ENCODE measurements at places on chromosomes 1 and 21.

GRCh38 chr21:41349126-41349525, 12.7 kb upstream of the MX2 start:
- DNase-seq, result no peak

- no peak for DNase-seq
Measured at GRCh38 chr21:46269466-46269865, 15.9 kb downstream of the MCM3AP start.

DNA sequence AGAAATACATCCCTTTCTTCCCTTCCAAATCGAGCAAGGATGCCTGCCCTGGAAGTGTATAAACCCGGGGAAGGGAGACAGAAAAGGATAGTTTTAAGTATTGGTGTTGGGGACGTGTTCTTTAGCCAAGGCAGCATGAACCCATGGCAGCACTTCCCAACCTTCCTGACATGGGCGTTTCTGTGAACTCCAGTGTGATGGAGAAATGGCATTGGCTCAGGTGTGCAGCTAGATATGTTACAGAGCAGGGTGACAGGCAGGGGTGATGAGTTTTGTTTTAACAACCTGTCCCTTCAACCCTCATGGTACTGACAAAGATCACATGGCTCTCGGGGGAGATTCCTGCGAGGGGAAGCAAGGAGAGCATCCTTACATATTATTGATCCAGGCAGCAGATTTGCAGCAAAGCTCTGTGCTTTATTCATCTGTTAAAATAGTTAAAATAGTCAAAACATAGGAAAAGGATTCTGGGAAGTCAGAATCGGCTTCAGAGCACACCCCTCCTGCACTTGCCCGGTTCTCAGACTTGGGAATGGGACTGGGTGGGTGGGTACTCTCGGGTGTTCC, 4.0 kb downstream of the MX1 start:
- DNase-seq, result no peak

DNA sequence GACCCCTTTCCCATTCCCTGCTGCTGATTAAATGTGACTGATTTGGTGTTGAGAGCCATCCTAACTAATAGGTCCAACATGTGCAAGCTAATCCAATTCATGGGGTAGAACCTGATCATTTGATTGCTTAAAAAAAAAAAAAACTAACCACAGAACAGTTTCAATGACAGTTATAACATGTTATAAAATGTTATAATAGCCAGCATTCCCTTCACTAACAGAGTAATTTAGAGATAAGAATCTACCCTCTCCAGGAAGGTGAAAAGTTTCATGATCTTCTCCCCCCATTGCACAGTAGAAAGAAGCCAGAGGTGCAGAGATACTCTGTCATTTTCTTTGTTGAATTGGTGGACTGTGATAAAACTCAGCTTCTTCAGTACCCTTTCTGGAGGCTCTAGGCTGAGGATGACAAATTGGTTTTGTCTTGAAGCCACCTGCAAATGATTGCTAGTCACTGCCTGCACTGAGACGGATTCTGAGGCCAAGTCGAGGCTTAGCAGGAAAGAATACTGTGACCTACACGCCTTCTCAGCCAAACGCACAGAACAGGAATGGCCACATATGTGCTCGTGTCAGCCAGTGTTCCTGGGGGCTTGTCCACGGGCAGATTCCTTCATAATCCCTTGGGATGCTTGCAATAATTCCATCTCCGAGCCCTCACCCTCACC, 215.7 kb upstream of the IRF2BP2 start:
- DNase-seq, result no peak

- DNase-seq, result no peak
Measured at GRCh38 chr1:182087719-182088350, 26.3 kb upstream of the ZNF648 start.

- no peak for DNase-seq
Measured at GRCh38 chr1:205304695-205305070, 16.9 kb downstream of the NUAK2 start.

- DNase-seq, result no peak
Measured at GRCh38 chr1:32516402-32516801, 22.8 kb upstream of the ZBTB8A start.

GRCh38 chr1:176829261-176829660, 335.3 kb downstream of the ASTN1 start:
- no peak for DNase-seq

DNA sequence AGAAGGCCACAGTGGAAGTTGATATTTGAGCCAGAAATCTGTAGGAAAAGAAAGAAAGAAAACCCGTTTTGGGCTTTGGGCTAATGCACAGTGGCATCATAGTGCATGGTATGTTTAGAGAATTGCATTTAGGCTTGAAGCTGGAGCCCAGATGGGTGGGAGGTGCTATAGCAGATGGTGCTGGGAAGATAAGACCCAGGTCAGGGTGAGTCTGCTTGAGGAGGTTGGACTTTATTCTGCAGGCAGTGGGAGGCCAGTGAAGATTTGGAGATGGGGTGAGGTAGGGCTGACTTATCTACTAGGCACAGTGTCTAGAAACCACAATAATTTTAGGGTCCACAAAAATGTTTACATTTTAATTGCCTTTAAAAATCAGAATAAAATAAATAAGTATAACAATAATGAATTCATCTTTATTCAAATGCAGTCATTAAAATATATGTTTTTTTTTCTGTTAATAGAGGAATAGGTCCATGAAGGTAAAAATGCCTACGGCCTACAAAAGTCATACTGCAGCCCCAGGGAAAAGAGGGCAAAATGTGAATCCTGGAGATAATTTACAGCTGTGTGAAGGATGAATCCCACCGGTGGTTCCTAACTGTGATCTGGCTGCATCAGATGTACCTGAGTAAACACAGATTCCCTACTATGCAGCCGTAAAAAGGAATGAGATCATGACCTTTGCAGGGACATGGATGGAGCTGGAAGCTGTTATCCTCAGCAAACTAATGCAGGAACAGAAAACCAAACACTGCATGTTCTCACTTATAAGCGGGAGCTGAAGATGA, 8.7 kb downstream of the DNAJC6 start:
- no peak for DNase-seq

GRCh38 chr1:245377854-245378253, 223.1 kb downstream of the KIF26B start:
- DNase-seq, result no peak

DNA sequence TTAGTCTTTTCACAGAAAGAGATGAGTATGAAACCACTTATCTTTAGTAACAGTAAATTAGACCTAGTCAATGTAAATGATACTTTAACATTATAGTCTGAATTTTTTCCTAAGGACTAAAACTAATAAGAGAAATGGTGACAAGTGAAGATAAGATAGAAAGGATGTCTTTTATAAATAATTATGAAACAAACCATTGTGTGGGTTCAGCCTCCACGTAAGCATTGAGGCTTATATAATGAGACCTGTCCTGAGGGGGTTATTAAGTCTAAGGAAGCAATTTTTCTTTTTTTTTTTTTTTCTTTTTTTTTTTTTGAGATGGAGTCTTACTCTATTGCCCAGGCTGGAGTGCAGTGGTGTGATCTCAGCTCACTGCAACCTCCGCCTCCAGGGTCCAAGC, 55.8 kb downstream of the UROD start:
- DNase-seq, result no peak

DNA sequence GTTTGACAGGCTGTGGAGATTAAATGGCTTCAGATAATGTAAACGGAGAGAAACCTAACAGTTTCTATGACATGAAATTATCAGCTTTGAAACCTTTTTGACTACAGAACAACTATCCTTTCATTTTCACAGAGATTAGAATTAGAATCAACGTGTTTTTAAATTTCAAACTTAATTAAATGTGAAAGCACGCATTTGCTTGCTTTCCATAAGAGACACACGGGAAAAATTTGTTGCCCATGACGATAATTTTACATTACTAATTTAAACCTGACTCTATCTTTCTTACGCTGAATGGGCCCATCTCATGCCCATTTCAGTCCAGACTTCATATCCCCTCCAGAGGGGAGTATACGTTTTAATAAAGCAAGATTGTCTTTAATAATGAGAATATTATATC, 91.7 kb upstream of the HP1BP3 start:
- DNase-seq, result no peak

GRCh38 chr1:48848035-48848434, 71.3 kb upstream of the BEND5 start:
- no peak for DNase-seq

DNA sequence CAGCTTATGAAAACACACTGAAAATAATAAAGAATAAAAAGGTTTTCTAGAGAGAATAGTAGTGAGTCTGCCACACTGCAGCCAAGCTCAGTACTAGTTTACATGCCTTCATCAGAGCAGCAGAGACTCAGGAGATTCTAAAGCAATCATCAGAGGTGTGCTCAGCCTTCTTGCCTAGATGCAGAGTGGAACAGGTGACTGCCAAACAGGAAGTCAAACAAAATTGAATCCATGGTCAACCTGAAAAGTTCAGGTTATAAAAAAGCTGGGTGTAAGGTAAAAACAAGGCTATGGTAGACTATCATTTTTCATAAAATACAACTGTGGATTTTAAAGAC, 165.3 kb upstream of the C1orf105 start:
- DNase-seq, result no peak

DNA sequence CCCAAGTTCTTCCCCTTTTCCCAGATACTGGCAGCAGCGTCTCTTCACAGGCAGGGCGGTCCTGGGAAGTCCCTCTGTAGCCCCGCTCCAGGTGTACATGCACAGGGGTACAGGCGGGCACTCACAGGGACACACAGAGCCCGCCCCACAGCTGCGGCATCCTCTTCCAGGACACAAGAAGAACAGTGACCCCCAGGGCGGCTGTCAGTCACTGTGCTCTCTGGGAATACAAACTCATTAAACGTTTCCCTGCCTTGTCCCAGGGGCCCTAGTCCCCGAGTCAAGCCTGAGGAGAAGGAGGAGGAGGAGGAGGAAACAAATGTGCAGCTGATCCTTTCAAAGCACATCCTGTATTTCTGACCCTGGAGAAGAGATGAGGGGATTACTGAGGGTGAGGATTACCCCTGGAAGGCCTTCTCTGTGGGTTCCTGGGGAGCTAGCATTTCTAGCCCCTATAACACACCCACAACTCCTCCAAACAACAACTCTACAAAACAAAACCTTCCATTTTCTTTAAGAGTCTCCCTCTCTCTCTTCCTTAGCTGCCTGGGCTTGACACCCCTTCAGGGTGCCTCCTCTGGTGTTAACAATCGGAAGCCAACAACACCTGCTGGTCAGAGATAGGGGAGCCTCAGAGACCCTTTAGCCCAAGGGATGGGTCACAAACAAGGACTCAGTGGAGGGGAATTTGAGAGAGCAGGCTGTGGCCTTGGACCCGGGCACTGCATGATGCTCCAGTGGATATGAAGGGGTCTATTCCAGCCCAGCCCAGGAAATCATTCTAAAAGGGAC, 28.4 kb upstream of the DMBX1 start:
- DNase-seq, result no peak

GRCh38 chr21:32930673-32931072, 95.1 kb upstream of the OLIG2 start:
- no peak for DNase-seq

GRCh38 chr1:119124764-119125163, 15.7 kb downstream of the WARS2 start:
- no peak for DNase-seq

GRCh38 chr1:56676571-56677035, 31.5 kb downstream of the PRKAA2 start:
- DNase-seq, result no peak

DNA sequence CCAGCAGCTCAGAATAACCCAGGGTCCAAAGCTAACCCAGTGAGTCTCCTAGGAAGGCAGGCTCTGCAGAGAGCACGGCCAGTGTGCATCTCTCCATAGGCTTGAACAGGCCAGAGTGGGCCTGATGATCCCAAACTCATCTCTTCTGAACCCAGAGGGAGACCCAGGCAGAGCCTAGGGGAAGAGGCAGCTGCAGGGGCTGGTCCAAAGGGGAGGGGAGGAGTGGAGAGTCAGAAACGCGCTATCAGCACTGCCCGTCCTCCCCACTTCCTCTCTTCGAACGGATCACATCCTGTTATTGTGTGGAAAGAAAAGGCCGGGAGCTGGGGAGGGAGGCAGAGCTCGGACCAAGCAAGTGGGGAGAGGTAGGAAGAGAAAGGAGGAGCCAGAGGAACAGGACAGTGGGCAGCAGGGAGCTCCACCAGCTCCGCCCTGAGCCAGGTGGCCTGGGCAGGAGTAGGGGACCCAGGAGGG, 20.2 kb downstream of the TAL1 start:
- no peak for DNase-seq

DNA sequence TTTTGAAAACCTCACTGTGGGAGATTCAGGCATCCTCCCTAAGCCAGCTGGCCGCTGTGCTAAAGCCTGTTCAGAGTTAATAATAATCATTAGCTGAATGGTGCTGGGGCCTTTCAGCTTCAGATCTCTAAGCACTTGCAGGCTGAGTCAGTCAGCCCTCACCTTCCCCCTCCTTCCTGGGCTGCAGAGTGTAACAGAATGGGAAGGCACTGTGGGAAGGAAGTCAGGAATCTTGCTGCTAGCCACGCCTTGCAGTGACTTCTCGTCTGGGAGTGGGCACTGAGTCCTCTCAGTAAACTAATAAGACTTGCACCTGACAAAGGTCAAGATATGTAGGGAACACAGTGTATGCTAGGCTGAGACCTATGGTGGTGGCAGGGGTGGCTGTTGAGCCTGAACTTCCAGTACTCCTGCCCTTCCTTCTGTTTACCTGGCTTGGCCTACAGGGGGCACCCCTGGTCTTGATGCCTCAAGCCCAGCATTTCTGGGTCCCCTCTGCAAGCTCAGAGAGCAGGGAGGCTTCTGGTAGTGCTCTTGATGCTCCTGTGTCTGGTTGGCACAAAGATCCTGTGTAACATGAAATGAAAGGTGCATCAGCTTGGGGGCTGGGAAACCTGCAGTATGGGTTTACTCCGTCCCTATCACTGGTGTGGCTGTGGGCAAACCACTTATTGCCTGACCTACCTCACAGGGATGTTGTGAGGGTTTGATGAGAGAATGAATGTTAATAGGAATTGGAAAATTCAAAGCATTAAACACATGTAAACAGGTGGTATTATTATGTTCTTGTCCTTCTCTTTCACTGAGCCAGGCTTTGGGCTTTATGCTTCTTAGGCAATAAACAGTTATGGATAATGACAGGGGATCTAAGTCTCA, 6.0 kb downstream of the CYB561D1 start:
- peak; percentile 10 for DNase-seq

DNA sequence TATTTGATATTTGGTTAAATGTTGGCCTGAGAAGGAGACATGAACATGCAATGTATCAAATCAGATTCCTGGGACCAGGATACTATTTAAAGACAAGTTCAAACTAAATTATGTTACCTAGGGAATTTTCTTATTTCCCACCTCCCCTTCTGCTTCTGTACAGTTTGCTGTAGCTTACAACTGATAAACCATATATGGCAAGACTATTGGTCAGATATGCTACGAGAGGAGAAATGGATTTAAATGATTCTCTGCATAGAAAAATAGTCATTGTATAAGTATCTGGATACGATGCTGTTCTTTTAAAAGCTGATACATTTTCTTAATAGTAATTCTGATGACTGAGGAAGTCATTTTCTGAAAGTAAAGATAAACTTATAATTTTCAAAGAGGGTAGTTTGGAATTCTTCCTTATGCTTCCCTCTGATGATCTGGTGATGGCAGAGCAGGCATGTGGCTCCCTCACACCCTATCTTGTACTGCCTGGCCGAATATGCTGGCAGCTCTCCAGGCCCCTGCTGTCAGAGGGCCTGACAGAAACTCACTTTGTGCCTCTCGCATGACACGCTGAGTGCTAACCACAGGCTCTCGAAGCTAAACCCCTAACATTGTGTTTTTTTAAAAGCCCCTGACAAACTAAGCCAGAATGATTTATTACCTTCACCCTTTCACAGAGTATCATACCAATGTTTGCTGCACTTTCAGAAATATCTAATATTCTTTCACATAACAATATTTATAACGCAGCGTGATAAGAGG, 19.4 kb downstream of the RRP15 start:
- DNase-seq, result peak; percentile 95

GRCh38 chr1:119331915-119332314, 36.7 kb upstream of the HAO2 start:
- no peak for DNase-seq
